NCI-H1694 (cell line): ENCODE measurements at places on chromosomes 7 and 10.

DNA sequence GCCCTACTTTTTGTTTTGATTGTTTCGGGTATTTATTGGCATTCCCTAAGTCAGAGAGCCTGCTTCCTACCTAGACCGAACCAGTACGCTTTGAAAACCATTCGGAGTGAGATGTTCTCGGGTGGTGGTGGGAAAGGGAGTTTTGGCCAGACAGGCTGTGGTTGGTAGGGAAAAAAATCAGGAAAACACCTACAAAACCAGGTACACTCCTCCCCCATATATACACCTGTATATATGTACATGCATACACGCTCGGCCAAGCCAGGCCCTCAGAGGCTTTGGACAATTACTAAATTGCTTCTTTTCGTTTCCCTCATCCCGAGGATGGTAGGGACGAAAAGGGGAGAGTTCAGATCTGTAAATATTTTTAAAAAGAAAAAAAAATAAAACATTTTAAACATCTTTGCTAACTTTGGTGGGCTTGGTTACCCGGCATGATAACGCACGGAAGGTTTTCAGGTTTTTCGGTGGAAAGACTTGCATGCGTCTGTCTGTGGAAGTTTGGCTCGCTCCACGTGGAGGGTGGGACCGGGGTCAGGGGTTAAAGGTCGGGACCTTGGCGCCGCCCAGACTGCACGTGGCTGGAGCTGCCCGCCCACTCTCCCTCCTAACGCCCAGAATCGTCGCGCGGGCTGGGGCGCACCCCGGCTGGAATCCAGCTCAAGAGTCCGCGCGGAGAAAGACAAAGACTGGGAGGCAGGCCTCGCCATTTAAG is 2.5 kb downstream of the HMX2 start:
- no peak for DNase-seq

DNA sequence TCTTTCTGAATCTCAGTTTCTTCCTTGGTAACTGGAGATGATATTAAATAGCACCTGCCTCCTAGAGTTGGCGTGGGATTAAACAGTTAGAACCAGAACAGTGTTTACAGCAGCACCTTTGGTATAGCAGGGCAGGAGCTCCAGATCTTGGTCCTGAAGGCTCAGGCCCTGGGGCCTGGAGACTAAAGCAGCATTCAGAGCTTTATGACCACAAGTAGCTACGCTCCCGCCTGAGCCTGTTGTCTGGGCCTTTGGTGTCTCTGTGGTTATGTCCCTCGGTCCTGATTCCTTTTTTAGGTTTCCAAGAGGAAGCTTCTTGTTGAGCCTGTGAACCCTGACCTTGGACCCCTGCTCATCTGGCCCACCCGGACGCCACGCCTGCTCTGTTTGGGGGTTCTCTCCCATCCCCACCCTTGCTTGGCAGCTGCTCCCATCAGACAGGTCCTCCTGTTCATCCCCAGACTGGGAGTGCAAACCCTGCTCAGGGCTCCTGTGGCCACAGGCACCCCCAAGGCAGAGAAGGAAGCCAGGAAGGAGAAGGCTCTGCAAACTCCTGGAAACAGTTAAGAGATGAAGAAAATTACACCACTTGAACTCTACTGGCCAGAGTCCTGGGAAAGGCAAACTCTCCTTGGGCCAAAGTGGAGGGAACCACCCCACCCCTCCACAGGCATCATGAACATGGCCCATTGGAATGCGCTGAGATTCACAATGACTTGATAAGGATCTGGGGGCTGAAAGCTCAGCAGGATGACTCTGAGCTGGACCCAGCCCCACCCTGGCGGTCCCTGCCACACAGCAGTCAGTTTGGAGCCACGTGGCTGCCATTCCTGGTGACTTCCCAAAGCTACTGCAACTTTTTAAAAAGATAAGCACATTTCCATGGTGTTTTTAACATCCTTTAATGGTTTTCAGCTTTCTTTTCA is 50.1 kb upstream of the TMEM72 start:
- DNase-seq, result no peak

GRCh38 chr10:16367621-16368292 is 69.1 kb upstream of the PTER start:
- no peak for DNase-seq

- DNase-seq, result no peak
These were observed 504.1 kb upstream of the ANKRD30A start for GRCh38 chr10:36621346-36621745.

DNA sequence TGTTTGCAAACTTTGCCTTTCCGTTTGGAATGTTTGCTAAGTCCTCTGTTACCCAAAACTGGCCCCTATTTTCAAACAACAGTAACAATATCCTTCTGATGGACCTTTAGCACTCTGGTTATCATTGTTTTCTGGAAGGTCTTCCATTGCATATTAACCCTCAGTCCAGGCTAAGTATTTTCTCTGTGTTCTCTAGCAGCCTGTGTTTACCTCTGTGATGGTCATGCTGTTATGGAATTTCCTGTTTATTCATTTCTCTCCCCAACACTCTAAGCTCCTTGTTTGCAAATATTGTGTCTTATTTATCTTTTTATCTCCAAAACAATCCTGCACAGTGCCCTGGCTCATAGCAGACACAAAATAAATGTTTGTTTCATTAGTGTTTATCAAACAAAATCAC is 560.3 kb downstream of the ATRNL1 start:
- DNase-seq, result no peak

GRCh38 chr7:99371376-99371920 is 3.1 kb upstream of the ARPC1B start:
- DNase-seq, result no peak
